CD8-positive, alpha-beta memory T cell (primary cell): ENCODE measurements at places on chromosomes 11 and 22. TPM values are rescaled to one million over a fixed set of nuclear protein-coding genes. Genes with fewer than 3 reads are reported as not detected.

DNA sequence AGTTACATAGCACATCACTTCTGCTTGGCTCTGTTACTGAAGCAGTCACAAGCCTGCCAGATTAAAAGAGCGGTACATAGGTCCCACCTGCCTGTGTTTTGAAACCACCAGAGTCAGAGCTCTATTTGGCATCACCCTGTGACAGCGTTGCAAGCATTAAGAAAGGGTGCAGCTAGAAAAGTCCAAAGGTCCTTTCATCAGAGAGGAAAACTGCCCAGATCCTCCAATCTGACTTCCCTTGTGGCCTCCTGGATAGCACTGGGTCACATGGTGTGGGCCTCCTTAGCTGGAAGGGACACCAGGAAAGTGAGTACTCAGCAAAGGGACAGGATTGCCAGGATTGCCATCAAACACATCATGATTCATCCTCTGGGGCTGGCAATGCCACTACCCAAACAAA is 22.9 kb downstream of the STX3 start:
- H3K36me3 ChIP-seq: no peaks in the 10 kb centered on the region
- no peak overlapping the region for H3K27ac ChIP-seq
- no peak overlapping the region for H3K4me3 ChIP-seq
- no peak for DNase-seq
- peaks cover 4% of the 10 kb centered on the region for H3K4me1 ChIP-seq

DNA sequence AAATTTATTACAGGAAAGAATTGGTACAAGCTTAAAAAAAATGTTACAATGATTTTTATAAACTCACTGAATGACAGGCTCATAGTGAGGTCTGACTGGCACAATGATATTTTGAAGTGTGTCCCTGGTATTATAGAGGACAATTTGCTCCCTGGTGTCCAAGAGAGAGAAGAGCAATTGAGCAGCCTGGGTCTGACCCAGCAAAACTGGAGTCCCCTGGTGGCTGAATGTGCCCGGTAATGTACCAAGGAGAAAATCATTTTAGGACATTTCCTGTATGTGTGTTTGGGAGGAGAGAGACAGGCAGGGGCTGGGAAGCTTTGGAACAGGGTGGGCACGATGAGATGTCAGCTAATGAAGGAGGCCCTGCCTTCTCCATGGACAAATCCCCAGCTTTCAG is 125.3 kb downstream of the APOL5 start:
- no peak overlapping the region for H3K4me3 ChIP-seq
- no peak overlapping the region for H3K27ac ChIP-seq
- H3K4me1 ChIP-seq: no peaks in the 10 kb centered on the region
- no peaks in the 10 kb centered on the region for H3K36me3 ChIP-seq
- no peak for DNase-seq

DNA sequence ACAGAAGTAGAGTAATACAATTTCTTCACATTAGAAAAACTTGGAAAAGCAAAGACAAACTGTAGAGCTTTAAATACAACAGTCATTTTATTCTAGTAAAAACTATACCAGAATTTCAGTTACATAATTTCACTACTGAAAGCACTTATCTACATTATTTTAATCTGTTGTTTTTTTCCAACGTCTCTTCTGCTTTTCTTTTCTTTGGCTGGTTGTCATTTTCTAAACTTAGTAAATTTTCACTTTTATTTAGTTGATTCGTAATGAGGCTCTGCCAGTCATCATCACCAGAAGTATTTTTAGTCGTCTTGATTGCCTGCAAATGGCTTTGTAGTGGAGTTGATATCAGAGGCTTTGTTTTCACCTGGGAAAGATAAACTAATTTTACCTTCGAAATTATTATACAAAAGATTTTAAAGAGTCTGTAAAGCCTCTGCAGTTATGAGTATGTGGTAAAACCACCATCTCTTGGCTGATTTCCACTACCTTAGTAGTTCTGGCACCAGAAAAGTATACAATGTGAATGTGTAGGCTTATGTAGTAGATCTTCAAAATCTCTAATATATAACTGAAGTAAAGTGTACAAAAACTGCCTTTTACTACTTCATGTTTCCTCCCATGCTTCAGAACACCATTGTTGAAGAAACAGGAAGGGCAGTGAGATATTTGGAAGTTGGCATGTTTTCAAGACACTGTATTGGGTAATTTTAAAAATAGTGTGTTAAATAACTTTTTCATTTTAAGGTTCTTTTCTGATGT is 19.2 kb downstream of the EIF3M start:
- H3K27ac ChIP-seq: no peak overlapping the region
- DNase-seq: no peak
- peaks cover 42% of the 10 kb centered on the region for H3K36me3 ChIP-seq
- no peak overlapping the region for H3K4me3 ChIP-seq
- H3K4me1 ChIP-seq: no peaks in the 10 kb centered on the region

The APOA4 gene
- polyA plus RNA-seq: not detected

DNA sequence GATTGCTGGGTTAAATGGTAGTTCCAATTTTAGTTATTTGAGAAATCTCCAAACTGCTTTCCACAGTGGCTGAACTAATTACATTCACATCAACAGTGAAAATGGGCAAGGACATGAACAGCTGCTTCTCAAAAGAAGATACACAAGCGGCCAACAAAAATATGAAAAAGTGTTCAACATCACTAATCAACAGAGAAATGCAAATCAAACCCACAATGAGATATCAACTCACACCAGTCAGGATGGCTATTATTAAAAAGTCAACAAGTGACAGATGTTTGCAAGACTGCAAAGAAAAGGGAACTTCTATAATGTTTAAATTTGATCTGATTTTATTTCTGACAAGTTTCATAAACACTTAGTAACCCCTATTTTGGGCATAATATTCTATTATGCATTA is 537.5 kb downstream of the DLG2 start:
- H3K4me3 ChIP-seq: no peak overlapping the region
- no peaks in the 10 kb centered on the region for H3K4me1 ChIP-seq
- H3K27me3 ChIP-seq: no peaks in the 10 kb centered on the region
- no peak for DNase-seq
- no peak overlapping the region for H3K27ac ChIP-seq

The IGLL1 gene
- polyA plus RNA-seq: not detected

DNA sequence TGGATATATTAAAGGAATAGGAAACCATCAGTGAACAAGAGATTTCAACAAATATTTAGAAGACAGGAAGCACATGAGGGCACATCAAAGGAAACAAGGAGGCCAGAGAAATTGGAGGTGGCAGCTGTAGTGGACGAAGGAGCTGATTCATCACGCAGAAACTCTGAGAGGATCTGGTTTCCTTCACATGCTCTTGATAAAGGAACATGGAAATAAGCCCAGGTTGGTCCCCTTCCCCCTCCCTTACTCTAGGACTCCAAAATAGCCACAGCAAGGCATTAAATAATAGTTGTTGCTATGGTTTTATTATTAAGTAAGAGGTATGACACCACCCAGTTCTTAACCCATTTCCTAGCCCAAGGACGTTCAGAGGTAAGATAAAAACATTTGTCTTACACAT is 11.3 kb downstream of the IZUMO1R start:
- no peak overlapping the region for H3K4me3 ChIP-seq
- H3K27ac ChIP-seq: no peak overlapping the region
- H3K4me1 ChIP-seq: no peaks in the 10 kb centered on the region
- no peaks in the 10 kb centered on the region for H3K27me3 ChIP-seq
- no peak for DNase-seq
- no peaks in the 10 kb centered on the region for H3K36me3 ChIP-seq

The DRD4 gene
- polyA plus RNA-seq: not detected

DNA sequence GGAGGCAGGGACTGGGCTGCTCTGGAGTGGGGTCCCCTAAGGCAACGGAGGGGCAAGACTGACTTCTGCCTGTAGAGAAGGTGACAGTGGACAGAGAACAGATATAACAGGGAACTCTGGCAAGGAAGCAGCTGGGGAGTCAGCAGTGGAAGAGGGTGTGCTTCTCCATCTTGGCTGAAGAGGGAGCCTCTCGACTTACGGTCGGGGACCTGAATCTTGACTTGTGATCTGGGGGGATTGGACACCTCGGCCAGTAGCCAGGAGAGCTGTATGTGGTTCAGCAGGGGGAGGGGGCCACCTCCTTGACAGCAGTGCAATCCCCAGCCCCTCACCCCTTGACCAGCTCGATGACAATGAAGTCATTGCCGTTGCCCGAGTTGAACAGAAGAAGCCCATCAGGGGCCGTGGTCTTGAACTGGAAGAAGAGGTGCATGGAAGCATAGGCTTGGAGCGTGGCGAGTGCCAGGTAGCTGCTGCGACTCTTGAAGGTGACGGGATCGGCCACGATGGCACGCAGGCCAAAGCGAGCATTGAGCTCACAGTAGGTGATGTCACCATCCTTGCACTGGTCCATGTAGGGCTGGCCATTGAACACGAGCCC is 60.0 kb downstream of the SLC22A12 start:
- no peak overlapping the region for H3K27ac ChIP-seq
- no peaks in the 10 kb centered on the region for H3K36me3 ChIP-seq
- H3K4me1 ChIP-seq: no peaks in the 10 kb centered on the region
- peaks cover 5% of the 10 kb centered on the region for H3K27me3 ChIP-seq
- no peak for DNase-seq
- no peak overlapping the region for H3K4me3 ChIP-seq

GRCh38 chr11:122517403-122518379 is 137.8 kb upstream of the UBASH3B start:
- DNase-seq: no peak
- H3K36me3 ChIP-seq: no peaks in the 10 kb centered on the region
- no peaks in the 10 kb centered on the region for H3K4me1 ChIP-seq
- H3K27me3 ChIP-seq: peaks cover 4% of the 10 kb centered on the region

DNA sequence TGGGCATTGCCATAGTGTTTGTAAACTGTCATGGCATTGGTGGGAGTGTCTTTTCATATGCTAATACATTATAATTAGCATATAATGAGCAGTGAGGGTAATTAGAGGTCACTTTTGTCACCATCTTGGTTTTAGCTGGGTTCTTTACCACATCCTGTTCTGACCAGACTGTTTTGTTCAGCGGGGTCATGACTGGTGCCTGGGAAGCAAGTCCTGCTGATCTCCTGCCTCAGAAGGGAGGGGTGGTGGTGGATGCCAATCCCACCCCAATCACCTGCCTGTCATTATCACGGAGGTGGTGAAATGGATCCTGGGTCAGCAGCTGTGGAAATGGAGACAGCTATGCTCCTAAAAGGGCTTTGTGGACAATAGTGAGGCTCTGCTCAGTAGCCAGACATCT is 31.2 kb downstream of the IL18 start:
- H3K4me3 ChIP-seq: no peak overlapping the region
- no peaks in the 10 kb centered on the region for H3K36me3 ChIP-seq
- H3K27ac ChIP-seq: no peak overlapping the region
- H3K27me3 ChIP-seq: no peaks in the 10 kb centered on the region
